Right lung (tissue), 10 donors: ENCODE measurements at places on chromosomes 7 and 10.
A peak's percentile ranks its signal among the peaks of the same experiment; 100 is the strongest.

DNA sequence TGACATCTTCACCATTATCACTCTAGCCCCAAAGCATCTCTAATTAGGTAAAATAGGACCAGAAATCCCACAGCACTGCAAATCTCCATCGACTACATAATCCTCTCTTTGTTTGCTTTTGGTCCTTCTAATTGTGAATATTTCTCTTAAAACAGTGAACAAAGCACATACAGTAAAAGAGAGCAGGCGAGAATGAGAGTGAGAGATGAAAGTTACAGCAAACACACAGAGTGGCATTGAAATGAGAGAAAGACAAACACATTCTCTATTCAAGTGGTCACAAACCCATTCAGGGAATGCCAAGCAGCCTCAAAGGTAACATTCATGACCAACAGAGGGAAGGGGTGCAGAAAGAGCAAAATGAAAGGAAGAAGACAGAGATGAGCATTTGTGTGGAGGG is 109.8 kb upstream of the PTN start:
- DNase-seq = no peak

- DNase-seq = no peak
Observed at GRCh38 chr10:91352760-91353159, 57.4 kb upstream of the HECTD2 start.

GRCh38 chr7:140316165-140316661 is 82.1 kb downstream of the SLC37A3 start:
- DNase-seq = no peak

DNA sequence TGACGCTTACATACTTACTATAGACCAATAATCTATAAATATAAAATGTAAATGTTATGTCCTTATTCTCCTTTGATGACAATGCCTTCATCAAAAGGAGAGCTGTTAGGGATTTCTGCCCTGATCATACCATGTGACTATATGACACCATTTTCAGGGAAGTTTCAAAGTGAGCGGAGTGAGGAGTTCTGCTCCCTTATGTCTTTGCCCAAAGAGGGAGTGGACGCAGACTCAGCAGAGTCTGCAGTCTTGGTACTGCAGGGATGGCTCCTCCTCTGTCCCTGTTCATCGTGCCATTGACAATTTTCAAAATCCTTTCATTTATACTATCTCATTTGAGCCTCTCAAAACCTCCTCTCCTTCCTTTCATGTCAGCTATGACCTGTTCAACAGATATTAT is 27.9 kb downstream of the HYAL4 start:
- no peak for DNase-seq

- DNase-seq = no peak
Observed at GRCh38 chr10:103204353-103205255, 11.5 kb upstream of the NT5C2 start.

DNA sequence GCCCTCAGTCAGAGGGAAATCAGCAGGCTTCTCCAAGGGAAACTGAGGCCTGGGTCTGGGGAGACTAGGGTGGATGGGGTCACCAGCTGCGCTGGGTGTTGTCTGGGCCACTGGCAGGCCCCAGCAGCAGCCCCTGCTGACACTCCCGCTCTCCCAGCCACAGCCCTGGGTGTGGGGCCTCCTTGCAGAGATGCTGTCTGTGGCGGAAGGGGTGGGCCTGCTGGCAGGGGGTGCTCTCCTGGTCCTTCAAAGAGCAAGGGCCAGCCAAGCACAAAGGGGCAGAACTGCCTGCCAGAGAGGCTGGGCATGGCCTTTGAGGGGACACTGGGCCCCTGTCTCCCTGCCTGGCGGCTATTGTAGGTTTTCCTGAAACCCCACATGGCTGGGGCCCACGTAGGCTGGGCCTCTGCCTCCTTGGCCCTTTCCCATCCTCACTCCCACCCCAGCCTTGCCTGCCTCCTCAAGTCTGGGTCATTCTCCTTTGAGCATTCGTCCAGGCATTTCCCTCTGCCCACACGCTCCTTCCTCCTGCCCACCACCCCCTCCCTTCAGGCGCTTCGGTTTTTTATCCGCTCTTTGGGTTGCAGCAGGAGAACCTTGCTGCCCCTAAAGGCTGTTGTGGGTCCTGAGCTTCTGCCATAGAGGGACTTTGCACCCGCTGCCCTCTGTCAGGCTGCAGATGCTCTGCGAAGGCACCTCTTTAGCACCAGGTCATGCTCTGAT is 9.1 kb downstream of the COL13A1 start:
- no peak for DNase-seq

GRCh38 chr10:27241010-27241651 is 534 bp upstream of the ACBD5 start:
- peak; percentile 25 for DNase-seq

DNA sequence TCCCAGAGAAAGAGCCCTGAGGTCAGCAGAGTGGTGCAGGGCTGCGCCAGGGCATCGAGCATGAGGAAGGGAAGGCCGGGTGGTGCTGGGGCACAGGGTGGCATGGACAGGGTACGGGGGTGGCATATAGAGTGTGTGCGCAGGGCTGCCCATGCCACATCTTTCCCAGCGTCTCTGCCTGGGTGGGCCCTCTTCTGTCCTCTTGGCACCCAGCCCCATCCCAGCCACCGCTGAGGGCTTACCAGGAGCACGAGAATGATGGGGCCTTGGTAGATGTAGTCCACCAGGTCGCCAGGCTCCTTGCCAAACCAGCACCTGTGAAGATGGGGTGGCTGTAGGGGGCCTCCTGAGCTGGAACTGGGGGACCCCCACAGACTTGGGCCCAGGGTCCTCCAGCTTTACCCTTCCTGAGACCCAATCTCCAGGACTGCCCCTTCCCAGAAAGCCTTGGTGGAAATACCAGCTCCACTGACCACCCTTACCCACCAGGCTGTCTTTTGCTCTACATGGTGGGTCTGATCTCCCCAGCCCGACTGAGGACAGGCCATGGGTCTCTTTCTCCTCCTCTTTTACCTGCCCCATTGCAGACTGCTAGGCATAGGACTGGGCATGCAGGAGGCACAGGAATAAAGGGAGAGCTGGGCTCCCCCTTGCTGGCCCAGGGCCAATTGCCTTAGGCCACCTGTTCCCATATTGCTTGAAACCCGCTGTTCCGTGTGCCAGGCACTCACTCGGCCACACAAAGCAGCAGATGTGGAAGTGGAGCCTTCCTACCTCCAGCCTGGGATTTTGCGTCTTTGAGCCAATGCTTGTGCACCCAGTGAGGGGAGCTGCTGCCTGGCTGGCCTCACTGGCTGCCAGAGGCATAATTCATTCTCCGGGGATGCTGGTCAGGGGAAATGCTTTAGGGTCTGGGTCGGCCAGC is 21.7 kb downstream of the CRHR2 start:
- DNase-seq = no peak

- no peak for DNase-seq
Observed at GRCh38 chr10:101284101-101284743, 55.0 kb upstream of the LBX1 start.

- DNase-seq = no peak
Observed at GRCh38 chr7:140903741-140904480, 20.8 kb downstream of the BRAF start.

DNA sequence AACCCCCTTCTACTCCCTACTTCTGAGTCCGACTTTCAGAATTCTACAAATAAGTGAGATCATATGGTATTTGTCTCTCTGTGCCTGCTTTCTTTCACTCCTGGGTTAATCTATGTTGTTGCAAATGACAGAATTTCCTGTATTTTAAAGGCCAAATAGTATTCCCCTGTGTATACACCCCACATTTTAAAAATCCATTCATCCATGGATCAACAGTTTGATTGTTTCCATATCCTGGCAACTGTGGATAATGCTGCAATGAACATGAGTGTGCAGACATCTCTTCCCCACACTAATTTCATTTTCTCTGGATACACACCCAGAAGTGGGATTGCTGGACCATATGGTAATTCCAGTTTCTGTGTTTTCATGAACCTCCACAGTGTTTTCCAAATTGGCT is 225.8 kb upstream of the TCERG1L start:
- DNase-seq = no peak

- no peak for DNase-seq
Observed at GRCh38 chr7:77290425-77290824, 90.8 kb upstream of the FGL2 start.

GRCh38 chr10:129912166-129912917 is 51.7 kb downstream of the EBF3 start:
- no peak for DNase-seq
